ENCODE measurements at places on chromosomes 6 and 20.

DNA sequence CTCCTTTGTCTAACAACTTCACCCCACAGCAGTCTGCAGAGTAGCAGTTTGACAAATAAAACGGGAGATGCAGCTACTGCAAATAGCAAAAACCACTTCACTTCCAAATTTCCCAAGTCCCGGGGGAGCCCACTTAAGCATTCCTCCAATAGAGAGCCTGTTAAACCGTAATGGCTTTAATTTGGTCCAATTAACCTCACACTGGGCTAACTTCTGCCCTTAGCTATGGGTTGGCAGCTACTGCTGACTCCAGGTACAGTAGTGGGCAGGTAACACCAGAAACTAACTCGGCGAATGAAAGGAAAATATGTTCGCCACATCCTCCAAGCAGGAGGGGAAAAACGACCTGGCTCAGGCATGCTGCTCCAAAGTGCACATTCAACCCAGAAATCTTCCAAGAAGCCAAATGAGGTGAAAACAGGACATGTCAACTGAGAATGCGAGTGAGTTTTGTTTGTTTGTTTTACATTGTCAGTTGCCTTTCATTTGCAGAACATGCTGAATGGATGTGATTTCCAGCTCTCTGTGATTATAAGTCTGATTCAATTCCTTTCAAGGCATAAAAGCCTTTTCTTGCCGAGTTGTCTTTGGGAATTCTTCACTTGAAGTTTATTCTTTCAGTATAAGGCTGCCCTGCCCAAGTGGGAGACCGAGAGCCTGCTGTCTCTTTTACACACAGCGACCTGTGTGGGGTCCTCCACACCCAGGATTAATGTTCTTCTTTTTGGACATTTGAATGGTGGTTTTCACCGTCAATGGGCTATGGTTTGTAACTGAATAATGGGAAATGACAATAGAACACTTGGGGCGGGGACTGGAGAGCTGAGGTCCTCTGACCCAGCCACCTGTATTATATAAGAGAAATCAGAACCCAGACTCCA, 117.3 kb upstream of the ARMC2 start:
- DNase-seq, result no peak

- no peak for DNase-seq
These were observed 296.9 kb upstream of the SGK1 start for GRCh38 chr6:134614606-134615485.

GRCh38 chr20:9136114-9136513, 67.2 kb downstream of the PLCB4 start:
- no peak for DNase-seq

DNA sequence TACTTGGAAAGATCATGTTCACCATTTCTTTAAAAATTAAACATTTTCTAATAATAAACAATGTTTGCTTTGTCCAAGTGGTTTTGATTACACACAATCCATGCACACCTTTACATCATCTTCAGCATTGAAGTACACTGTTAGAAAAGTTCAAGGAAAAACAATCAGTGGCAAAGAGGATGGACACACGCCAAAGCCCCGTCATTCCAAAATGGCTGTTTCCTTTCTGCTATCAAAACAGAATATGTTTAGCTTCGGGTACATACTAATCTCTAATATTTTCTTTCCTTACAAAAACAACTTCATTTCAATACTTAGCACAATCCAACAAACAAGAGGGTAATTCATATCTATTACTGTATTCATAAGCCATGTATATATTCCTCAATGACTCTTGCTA, 24.5 kb downstream of the REPS1 start:
- no peak for DNase-seq
